ENCODE measurements at places on chromosomes 1 and 21.

DNA sequence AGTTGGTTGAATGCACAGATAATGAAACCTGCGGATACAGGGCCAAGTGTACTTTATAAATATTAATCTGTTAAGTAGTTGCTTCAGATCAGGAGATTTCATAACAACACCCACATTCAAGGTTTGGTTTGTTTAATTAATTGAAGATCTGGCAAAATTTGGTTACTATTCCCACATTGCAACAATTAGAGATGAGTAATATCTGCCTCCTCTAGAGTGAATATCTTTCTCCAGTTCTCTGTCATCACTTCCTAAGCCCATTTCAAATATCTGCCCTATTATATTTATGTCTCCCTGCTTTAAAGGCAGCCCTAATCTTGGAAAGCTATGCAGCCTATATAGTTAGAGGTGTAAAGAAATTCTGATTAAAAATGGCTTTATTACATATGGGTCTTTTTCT lies 61.4 kb downstream of the PPP2R5A start:
- no peak for DNase-seq

DNA sequence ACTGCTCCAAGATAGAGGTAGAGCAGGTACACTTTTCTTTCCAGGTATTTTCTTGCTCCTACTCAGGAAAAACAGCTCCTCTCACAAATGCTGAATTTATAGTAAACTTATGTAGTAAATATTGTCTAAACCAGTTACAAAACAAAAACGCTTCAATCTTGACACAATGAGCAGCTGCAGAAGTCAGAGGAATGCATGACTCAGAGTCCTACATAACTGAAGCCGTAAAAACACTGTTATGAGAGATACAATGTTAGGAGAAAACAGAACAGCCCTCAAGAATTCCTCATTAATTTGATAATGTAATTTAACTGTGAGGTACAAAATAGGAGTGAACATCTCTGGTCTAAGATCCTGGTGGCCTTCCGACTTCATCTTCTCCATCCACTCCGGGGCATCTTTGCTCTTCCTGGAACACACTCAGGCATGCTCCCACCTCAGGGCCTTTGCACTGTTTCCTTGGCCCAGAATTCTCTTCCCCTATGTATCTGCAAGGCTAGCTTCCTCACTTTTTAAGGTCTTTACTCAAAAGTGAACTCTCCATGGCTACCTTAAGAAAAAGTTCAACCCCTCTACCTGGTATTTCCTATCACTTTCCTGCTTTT lies 138.5 kb downstream of the SLC45A1 start:
- no peak for DNase-seq

- no peak for DNase-seq
Observed at GRCh38 chr1:222994511-222995235, 148.4 kb downstream of the TLR5 start.

DNA sequence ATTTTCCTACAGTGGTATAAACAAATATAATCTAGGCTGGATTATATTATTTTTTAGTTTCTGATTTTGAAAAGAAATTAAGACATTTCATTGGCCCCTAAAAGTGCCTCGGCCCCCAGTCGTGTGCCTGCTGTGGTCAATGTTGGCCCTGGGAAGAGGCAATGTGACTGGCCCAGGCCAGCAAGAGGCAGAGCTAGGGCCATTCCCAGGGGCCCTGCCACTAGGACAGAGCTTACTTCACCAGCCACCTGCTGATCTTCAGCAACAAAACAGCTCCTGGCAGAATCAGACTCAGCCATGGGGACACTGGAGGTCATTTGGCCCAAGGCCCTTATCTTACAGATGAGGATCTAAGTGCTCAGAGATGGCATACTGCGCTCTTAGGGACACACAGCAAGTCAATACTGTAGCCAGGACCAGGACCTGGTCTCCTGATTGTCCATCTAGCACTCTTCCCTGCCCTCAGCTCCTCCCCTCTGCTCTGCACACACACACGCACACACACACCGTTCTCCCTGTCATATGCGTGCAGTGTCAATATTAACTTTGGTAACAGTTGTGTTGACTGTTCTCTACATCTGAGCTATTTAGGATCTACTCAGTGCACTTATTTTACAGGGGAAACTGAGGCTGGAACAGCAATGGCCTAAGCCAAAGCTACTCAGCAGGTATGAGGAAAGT lies 16.6 kb upstream of the KLHDC7A start:
- DNase-seq = no peak

DNA sequence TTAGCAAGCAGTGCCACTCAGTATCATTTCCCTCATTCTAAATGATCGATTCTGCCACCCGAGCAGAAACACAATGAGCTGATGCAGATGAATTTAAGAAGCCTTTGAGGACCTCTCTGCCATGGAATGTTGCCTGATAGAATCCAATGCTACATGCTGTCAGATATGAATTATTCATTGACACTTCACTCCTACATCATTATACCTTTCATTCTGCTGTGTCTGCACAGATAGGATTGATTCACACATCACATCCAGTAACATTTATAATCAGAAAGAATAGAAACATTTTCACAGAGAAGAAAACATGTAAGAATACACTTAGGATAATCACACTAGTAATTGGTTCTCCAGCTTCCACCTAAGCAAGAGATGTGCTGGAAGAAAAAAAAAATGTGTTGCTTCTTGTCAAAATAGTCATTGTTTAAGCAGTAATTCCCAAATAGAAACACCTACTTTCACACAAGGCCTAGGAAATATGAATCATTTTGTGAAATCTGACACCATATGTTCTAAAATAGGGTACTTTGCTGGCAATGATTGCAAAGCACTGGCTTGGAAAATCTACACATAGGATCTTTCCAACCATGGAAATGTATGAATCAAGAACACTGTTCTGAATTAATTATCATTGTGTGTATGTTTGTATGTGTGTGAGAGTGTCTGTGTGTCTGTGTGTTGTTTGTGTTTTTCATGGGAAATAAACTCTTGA lies 110.1 kb downstream of the GRIK1 start:
- DNase-seq = no peak

DNA sequence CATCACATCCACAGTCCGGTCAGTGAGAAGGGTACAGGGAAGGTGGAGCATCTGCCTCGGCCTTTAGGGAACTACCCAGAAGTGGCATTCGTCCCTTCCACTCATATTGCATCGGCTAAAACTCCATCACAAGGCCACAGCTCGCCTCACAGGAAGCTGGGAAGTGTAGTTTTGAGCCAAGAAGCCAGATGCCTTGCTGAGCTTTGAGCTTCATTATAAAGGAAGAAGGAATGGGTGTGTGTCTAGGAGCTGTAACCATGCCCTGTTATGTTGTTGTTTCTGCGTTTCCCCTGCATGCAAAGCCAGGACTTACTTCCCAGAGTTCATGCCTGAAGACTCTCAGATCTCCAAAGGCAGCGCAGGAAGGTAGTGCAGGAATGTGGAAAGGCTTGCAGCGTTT lies 61.1 kb downstream of the OPTC start:
- DNase-seq = no peak

GRCh38 chr1:7076572-7076971 lies 291.3 kb downstream of the CAMTA1 start:
- DNase-seq = no peak

DNA sequence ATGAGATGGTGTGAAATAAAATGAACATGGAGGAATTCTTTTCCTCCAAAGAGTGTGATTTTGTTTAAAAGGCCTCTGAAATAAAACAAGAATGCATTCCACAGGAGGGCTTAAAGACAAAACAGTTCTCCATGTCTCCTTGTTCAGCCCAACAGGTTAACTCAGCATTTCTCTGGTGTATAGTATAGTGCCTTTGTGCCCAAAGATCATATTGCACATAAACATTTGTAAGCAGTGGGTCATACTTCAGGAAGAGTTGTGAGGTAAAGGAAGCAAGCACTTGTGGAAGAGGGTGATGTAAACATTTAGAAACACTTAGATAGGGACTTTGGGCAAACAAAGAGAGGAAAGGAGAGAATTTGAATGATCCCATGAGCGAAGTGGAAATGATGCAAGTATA lies 433.9 kb downstream of the SIPA1L2 start:
- no peak for DNase-seq

- no peak for DNase-seq
Observed at GRCh38 chr21:33024201-33025103, 1.3 kb upstream of the OLIG2 start.

DNA sequence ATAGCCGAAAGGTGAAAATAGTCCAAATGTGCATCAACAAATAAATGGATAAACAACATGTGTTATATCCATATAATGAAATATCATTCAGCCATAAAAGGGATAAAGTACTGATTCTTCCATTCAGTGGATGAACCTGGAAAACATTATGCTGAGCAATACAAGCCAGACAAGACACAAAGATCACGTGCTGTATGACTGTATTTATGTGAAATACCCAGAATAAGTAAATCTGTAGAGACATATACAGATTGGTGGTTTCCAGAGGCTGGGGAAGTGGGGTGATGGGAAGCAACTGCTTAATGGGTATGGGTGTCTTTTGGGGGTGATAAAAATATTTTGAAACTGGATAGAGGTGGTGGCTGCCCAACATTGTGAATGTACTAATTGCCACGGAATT lies 13.3 kb upstream of the GSTM4 start:
- DNase-seq = no peak

- DNase-seq = no peak
Observed at GRCh38 chr1:59132295-59132694, 164.6 kb upstream of the FGGY start.

- DNase-seq = no peak
Observed at GRCh38 chr1:54325703-54326461, 80.3 kb downstream of the SSBP3 start.

- no peak for DNase-seq
Observed at GRCh38 chr1:214329470-214330220, 48.7 kb downstream of the SMYD2 start.

DNA sequence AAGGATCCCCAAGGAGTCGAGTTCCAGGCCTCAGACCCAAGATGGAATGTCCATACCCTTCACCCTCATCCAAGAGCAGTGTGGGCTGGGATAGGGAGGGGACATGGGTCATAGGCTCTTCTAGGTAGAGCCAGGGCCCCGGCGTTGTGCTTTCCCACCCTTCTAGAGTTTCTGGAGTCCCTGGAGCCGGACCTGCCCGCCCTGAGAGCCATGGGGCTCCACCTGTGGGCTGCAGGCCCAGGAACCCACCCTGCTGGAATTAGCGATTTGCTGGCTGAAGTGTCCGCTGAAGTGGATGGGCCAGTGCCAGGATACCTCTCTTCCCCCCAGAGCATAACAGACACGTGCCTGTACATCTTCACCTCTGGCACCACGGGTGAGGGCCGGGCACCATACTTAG lies 1.1 kb downstream of the SLC27A3 start:
- no peak for DNase-seq

- no peak for DNase-seq
Observed at GRCh38 chr21:31952828-31953227, 80.0 kb downstream of the HUNK start.

DNA sequence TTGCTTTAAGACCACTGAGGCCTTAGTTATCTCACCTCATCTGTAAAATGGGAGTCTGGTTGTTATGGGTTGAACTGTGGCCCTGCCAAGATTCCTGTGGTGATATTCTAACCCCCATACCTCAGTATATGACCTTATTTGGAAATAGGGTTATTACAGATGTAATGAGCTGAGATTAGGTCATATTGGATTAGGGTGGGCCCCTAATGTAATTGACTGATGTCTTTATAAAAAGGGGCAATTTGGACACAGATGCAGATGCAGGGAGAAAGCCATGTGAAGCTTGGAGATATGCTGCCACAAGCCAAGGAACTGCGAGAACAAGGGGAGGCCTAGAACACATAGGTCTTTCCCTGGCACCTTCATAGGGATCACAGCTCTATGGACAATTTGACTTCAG lies 3.9 kb downstream of the C1orf87 start:
- no peak for DNase-seq

DNA sequence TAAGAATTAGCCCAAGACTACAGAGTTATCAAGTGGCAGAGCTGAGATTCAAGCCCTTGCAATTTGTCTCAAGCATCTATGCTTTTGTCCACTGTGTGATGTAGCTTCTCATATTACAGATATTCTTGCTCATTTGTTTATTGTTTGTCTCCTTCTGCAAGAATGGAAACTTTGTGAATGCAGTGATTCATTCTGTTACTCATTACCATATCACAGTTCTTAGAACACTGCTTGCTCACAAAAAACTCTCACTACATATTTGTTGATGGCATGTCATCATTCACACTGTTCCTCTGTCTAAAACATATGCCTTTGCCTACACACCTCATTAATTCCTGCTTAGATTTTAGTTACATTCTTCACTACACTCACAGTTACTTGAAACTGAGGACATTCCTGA lies 1198.9 kb downstream of the PLA2G4A start:
- DNase-seq = no peak

- peak; percentile 43 for DNase-seq
Observed at GRCh38 chr1:156926175-156926574, 5.7 kb downstream of the LRRC71 start.

DNA sequence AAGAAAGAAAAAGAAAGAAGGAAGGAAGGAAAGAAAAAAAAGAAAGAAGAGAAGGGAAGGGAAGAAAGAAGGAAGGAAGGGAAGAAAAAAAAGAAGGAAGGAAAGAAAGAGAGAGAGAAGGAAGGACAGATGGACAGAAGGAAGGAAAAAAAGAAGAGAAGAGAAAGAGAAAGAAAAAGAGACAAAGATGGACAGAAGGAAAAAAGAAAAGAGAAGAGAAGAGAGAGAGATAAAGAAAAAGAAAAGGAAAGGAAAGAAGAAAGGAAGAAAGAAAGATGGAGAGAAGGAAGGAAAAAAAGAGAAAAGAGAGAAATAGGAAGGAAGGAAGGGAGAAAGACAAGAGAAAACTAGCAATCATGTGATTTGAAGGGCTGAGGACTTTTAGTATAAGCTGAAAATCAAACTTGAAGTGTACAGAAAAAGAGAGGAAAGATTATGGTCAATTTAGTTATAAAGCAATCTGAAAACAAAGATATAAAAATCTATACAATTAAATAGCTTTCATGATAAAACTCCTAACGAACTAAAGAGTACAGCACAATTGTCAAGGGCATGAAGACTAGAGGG lies 115.3 kb downstream of the LTN1 start:
- DNase-seq = no peak

DNA sequence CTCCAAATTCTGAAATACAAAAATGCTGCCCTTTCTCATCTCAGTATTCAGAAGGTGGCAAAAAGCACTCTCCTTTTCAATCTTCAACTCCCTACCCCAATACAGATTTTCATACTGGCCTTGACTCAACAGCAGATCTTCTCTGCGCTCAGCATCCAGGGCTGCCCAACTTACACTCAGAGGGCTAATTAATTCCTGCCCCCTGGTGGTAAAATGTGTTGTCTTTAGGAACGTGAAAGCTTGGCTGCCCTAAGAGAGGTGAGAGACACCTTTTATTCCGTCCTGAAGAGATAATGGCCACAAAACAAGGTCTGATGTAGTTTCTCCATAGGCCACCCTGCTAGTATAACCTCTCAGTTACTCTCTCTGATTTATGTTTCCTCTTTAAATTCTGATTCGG lies 25.0 kb downstream of the KRTAP24-1 start:
- no peak for DNase-seq

- no peak for DNase-seq
Observed at GRCh38 chr1:2441746-2442145, 29.4 kb upstream of the PEX10 start.
